ENCODE measurements at places on chromosomes 2 and 18.

DNA sequence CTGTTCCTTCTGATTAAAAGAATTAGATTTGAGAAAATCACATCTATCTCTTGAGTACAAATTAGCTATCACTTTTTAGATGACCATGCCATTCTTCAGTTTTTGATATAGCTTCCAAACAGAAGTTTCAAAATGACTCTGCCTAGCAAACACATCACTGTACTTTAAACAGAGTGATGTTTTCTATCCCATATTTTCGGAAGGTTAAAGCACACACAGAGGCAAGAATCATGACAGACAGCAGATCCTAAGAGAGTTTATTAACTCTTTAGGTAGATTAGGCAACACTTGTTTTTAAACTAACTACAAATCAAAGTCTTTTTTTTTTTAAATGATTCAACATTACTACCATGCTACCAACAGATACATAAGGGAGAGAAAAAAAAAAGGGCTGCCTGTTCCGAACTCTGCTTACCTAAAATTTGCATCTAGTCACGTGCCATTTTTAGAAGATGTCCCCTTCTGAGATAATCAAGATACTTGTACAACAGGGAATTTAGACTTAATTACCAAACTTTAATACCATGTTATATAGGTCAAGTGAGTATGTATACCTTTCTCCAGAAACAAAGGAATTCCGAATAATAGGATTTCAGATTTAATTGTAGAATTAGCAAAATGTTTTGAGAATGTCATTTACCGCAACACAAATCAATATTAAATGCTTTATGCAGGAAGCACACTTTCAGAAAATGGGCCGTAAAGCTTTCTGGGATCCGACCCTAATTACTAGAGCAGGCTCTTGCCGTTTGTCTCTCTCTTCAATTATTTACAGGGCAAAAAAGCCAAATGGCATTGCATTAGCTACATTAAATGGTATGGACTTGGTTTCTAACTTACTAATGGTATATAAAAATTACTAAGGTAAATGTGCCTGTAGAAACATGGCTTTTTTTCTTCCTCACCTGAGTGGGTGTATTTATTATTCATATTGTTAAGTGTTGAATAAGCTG lies 2.6 kb downstream of the RBMS1 start:
- DNase-seq = no peak

DNA sequence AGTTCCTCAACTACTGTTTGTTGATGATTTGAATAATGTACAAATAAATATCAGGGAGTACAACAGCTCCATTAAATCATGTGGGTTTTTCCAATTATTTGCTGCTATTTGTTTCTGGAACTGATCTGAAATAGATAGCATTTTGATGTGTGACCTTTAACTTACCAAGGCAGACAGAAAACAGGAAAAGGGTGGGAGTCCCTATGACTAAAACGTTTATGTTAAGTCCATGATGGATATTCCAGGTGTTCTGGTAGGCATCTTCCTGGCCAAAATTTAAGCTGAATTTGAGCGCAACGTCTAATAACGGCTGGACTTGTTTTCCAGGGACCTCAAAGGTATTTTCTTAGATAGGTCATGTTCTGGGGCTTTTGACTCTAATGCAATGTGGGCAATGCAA lies 41.6 kb downstream of the WIPF1 start:
- DNase-seq = no peak

DNA sequence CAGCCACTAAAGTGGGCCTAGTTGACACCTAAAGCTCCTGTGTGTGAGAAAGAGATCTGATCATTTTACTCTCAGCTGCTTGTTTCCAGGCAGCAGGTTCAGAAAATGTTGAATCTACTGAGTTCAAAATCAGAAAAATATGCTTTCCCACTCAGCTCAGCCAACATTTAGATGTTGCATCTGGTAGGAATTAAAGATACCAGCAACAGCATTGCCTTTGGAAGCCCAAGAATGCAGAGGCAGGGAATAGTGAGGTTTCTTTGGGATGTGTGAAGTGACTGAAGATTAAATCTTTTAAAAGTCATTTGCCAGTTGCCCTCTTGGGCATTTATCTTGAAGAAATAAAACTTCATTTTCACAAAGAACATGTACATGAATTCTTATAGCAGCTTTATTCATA lies 33.9 kb upstream of the DOCK10 start:
- DNase-seq = no peak

DNA sequence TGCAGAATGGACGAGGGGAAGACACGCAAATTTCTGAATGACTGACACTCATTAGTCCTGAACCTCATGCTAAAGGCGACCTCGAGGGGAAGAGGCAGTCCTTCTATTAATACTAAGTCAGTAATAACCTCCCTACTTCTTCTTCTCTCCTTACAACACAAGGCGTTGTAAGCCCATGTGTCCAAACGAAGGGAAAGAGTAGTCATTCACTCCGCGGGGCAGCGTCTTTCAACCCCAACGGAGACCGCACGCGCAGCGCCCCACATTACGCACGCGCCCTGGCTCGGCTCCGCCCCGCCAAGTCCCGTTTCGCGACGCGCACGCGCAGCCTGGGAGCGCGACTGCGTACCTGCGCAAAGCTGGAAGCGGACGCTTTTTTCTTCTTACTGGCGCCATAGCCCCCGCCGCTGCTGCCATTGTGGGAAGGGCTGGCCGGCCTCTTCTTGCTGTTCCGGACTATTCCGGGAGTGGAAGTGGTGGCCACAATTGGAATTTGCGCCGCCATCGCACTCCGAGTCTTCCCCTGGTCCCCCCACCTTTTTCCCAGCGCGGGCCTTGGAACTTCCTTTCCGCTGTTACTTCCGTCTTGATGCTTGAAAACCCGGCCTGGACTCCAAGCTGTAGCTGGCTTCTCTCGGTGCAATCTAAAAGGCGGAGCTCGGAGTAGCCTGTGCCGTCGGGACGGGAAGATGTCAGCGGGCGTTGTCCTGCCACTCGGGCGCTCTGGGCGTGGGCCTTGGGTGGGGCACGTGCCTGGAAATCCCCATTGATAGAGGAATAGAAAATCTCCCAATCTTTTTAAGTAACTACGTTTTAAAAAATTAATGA lies at the start of gene INO80C:
Gene INO80C (minus strand): TSS at position 591 of the 828 bp plus-strand sequence. CDS start 86 bp downstream, at position 505.
- DNase-seq = peak; percentile 90

DNA sequence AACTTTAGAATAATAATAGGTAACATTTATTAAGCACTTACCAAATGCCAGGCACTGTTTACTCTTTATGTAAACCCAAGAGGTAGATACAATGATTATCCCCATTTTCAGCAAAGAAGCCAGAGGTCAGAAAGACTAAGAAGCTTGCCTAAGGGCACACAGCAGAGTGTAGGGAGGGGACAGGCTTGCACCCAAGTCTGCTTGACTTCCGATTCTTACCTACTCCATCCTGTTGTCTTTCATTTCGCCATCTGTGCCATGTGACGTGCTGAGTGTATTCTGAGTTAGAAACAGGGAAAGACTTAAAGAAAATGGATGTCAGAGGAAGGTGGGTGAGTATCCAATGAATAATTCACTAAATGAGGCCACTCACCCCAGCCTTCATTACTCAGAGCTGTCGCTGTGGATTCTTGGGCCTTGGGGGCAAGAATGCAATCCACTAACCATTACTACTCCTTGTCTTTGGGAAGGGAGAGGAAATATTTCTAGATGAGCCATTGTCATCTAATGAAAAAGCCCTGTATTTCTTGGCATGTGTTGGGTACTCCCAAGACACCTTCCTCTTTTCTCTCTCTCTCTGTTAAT lies 76.4 kb upstream of the BCL11A start:
- no peak for DNase-seq

Data from stimulated activated CD4-positive, alpha-beta T cell treated with anti-CD3 and anti-CD28 coated beads, Interleukin-15, amount 100 ng/mL, for 1 hour (primary cell).